NCI-H1930 (cell line): ENCODE measurements at places on chromosomes 1 and 21.
A peak's percentile ranks its signal among the peaks of the same experiment; 100 is the strongest.

DNA sequence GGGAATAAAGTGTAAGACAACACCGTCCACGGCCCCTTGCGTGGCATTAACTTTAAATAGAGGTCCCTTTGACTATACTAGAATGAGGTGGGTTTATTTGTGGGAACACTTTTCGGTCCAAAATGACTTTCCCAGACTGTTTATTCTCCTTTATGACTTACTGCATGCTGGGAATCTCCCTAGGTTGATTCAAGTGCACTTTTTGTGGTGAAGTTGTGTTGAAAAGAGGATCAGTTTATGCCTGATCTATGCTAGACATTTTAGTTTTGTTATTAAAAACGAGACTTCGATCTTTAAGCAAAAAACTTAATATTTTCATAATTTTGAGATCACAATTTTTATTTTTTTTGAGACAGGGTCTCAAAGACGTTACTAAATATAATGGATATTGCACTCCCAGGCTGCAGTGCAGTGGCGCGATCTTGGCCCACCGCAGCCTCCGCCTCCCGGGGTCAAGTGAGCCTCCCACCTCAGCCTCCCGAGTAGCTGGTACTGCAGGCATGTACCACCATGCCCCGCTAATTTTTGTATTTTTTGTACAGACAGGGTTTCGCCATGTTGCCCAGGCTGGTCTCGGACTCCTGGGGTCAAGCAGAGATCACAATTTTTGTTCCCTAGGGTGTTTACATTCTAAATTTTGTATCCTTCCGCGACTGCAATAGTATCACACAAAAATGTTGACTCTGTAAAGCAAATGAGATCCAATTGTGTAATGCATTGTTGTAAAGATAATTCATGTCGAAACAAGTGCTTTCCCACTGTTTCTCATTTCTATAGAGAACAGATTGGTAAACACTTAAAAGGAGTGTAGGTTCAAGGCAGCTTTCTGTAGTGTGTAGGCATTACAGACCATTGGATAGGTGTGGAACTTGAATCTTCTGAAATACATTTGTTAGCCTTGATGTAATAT lies 1.6 kb downstream of the CDC42 start:
- DNase-seq: no peak

DNA sequence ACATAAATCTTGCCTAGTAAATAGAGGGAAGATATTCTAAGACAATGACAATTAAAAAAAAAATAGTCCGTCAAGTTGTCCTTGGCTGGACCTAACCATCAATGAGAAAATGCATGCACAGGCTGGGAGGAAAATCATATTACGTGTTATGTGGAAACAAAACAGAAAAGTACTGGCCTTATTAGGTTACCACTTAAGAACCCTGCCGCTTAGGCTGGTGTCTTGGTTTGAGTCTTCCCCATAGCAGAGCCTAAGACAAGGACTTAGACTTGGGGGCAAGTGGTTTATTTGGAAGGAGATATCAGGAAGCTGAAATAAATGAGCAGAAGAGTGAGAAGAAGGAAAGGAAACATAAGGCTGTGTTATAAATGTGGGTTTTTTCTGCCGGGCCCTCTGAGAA lies 186.4 kb downstream of the MRPL39 start:
- no peak for DNase-seq

DNA sequence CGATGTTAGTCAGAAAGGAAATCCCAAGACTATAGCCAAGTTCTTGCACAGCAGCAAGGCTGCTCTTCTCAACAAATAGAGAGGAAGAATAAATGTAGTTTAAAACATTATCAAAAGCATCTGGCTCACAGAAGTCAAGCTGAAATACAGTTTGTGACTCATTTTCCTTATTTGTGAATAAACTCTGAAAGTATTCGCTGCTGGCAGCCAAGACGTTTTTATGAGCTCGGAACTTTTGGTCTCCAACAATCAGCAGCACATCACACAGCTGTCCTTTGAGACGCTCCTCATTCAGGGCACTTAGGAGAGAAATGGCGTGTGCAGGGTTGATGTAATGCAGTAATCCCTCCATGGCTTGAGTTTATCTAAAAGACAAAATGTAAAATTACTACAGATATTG lies 16.4 kb downstream of the ZBTB21 start:
- DNase-seq: no peak

DNA sequence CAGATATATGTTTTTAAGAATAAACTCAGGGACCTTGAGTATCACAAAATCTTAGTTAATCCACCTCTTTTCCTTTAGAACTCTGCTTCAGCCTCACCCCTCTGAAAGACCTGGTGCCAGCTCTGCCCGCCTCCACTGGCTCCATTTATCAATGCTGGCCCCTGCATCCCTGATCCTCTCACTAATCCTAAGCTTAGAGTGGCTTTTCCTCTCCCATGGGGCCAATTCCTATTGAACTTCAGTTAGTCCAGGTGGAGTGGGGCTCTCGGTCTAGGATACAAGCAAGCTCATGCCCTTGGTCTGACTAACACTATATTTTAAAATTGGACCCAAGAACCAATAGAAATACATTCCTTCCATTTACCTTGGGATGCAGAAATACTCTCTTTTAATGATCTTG lies 87.0 kb downstream of the RGS7 start:
- no peak for DNase-seq

- peak; percentile 39 for DNase-seq
Observed at GRCh38 chr1:20485527-20486456, at the start of gene CAMK2N1. TSS of gene CAMK2N1 (minus strand) at chr1:20486210. CDS start at chr1:20485379, 831 bp downstream.

GRCh38 chr1:203182387-203182953 lies 4.0 kb downstream of the CHI3L1 start:
- DNase-seq: no peak

DNA sequence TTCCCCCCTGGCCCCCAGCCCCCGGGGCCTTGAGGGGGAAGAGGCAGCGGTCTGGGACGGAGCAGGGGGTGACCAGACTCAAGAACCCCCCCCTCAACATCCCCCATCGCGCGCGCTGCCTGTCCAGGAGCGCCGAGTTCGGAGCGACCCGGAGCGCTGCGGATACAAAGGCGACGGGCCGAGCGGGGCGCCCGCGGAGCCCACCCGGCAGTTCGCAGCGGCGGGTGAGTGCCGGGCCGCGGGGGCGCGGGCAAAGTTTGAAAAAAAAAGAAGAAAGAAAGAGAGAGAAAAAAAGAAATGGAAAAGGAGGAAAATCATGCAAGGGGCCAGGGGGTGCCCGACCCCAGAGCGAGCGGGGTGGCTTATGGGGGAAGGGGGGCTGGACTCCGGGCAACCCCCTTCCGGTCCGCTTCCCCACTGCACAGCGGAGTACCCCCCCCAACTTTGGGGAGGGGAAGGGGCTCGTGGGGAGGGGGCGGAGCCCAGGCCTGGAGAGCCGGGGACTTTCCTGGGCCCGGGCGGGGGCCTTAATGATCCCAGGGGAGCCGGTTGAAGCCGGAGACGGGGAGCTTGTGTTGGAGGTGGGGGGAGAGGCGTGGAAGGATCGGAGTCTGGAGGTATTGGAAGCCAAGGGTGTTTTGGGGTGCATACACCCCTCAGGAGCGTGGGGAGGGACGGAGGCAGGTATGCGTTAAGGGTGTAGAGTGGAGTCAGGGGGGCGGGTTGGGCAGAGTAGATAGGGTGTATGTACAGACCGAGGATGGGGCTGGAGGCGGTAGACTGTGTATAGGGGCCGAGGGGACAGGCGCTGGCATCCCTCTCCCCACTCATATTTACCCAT lies 502 bp downstream of the VANGL2 start:
- no peak for DNase-seq

- no peak for DNase-seq
Observed at GRCh38 chr1:76891931-76892622, 24.8 kb downstream of the ST6GALNAC5 start.

DNA sequence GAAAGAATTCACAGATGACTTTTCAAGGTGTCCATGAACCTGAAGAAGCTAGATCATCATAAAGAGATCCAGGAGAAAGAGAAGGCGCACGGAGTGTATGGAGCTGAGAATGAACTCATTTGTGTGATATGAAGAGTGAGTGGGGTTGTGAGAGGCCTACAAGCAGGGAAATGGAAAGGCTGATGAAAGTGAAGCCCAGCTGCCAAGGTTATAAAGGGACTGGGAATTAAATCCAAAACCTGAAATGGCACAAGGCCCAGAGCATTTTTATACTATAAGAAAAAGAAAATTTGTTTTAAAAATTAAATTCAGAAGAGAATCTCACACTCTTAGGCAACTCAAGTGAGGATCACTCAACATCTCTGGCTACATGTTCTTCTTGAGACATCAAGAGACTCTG lies 43.4 kb downstream of the HSD3B1 start:
- no peak for DNase-seq

DNA sequence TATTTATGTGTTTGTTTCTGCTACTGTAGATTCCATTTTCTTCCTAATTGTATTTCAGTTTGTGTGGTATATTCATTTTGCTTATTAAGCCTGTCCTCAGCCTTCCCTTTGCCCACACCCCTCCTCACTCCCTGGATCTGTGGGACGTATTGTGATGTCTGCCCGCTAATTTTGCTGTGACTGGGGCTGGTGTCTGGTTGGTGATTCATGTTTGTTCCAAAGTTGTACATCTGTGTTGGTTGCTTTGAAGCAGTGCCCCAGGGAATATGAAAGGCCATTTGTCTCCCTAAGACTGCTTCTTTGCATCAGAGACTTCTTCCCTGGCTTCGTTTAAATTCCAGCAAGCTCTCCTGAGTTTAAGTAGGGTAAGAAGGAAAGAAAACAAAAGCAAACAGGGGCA lies 289.5 kb upstream of the SGIP1 start:
- DNase-seq: no peak

DNA sequence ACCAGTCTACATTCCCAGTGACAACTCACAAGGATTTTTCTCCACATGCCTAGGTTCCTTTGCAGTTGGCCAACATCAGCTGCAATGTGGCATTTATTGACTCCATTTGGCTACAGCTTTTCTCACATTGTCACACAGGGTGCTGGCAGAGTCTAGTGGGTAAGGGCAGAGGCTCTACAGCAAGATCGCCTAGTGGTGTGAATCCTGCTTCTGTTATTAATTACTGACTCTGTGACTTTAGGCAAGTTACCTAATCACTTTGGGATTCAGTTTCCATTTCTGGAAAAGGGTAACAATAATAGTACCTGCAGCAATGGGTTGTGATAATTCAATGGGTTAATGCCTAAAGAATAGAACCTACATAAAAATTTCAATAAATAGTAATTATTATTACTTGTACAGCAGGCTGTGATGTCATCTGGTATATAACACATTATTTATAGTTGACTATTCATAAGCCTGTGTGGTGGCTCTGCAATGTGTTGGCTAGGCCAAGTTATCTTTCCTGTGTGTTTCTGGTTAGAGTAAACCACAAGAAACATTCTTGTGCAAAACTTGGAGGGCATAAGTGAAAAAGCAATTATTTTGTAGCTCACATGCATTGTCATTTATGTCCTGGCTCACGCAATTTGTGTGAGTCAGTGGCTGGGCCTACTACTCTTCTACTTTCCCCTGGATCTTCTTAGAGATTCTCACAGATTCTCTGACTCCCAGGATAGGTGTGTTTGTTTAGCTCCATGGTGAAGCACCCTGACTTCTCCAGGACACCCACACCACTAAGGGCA lies 59.5 kb downstream of the PTGS2 start:
- DNase-seq: no peak

- DNase-seq: no peak
Observed at GRCh38 chr1:71980556-71980955, 301.8 kb downstream of the NEGR1 start.

- DNase-seq: no peak
Observed at GRCh38 chr1:185674201-185674600, 60.0 kb upstream of the HMCN1 start.

DNA sequence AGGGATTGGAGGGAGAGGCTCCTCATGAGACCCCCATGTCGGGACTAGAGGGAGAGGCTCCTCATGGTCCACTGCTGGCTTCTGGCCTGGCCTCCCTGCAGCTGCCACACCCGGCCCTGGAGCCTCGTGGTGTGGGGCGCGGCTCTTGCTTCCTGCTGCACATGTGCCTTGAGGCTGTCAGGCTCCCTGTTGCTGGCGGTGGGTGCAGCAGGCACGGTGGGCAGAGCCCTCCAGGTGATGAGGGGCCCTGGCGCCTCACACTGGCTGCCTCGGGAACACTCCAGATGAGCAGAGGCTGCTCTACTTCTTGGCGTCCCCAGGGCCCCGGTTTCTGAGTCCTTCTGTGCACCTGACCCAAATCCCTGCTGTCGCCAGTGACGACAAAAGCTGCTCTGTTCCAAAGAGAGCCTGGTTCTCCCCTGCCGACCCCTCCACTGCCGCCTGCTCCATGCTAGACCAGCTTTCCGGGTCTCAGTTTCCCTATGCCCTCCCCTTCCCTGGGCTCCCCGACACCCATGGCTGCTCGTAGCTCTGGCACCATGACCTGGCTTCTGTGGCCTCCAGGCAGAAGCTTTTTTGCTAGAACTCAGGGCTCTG lies 9.7 kb upstream of the ATAD3B start:
- no peak for DNase-seq

DNA sequence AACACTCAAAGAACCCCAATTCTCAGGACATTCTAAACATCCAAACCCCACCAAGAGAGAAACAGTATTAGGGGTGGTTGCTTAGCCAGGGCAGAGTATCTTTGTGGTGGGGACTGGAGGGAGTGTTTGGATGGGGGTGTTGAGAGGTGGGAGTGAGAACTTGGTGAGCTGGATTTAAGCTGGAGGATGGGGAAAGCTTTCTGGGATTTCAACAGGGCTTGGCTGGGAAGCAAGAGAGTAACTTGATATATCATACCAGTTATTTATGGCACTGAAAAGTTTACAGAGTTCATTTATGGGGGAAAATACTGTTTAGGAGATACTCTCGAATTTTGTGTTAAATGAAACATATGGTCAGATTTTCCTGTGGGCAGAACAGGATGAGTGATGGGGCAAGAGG lies 6.8 kb upstream of the CNIH3 start:
- DNase-seq: no peak

DNA sequence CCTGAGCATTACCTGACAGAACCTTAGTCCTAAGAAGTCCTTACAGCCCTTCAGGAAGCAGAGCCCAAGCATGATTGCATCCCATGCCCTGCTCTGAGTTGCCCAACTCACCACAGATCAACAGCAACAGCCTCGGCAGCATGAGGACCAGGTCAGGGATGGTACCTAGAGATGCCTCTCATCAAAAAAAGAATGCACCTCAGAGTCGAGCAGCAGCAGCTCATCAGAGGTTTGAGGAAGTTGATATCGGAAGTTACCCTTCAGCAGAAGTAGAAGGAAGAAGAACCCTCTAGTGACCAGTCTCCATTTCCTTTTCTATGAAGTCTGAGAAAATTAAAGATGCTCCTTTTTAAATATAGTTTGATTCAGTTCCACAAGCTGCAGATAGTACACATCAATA lies at the start of gene FCRL1:
TSS of gene FCRL1 (minus strand) at position 225 of the 400 bp plus-strand sequence. CDS start at position 142, 83 bp downstream.
- DNase-seq: no peak

GRCh38 chr1:74733604-74734484 lies 892 bp downstream of the TYW3 start:
- peak; percentile 44 for DNase-seq
